Brain (organoid and tissue), 16 donors: ENCODE measurements at places on chromosomes 4 and X. TPM values are rescaled to one million over a fixed set of nuclear protein-coding genes. Genes with fewer than 3 reads are reported as not detected.

Gene ABHD18
- polyA plus RNA-seq, result 2.5 TPM

Gene CFAP47
- not detected for polyA plus RNA-seq

Gene GPR119
- polyA plus RNA-seq, result not detected

Gene MAGEB10
- polyA plus RNA-seq, result not detected

Gene LDB2
- polyA plus RNA-seq, result 13.2 TPM

Gene ARAP2
- polyA plus RNA-seq, result 2.2 TPM

Gene SHISA3
- 0.37 TPM for polyA plus RNA-seq

Gene RGN
- 6.5 TPM for polyA plus RNA-seq

Gene SUV39H1
- 10.1 TPM for polyA plus RNA-seq

Gene GAGE12H
- not detected for polyA plus RNA-seq

Gene FGF2
- polyA plus RNA-seq, result 1.8 TPM

Gene AREG
- not detected for polyA plus RNA-seq

Gene TRPC3
- polyA plus RNA-seq, result 0.22 TPM

Gene GAGE12E
- not detected for polyA plus RNA-seq

Gene GAB1
- 13.0 TPM for polyA plus RNA-seq

Gene CXorf65
- not detected for polyA plus RNA-seq

Gene FABP2
- not detected for polyA plus RNA-seq

Gene TMEM154
- 2.9 TPM for polyA plus RNA-seq

Gene CTAG1B
- not detected for polyA plus RNA-seq

Gene SMIM43
- 2.4 TPM for polyA plus RNA-seq

Gene CLDN34
- polyA plus RNA-seq, result not detected

Gene NAP1L2
- polyA plus RNA-seq, result 14.1 TPM

Gene FAM133A
- 0.19 TPM for polyA plus RNA-seq

Gene USP27X
- 13.6 TPM for polyA plus RNA-seq

Gene CENPVL3
- polyA plus RNA-seq, result not detected

Gene TMSB15C
- polyA plus RNA-seq, result 3.7 TPM

Gene STS
- polyA plus RNA-seq, result 5.4 TPM

Gene FANCB
- 0.75 TPM for polyA plus RNA-seq

Gene EXOC1L
- polyA plus RNA-seq, result not detected

Gene DMD
- polyA plus RNA-seq, result 5.7 TPM

Gene IL9R
- polyA plus RNA-seq, result not detected

Gene GPR173
- 26.3 TPM for polyA plus RNA-seq

Gene NEXMIF
- 2.8 TPM for polyA plus RNA-seq

Gene STK32B
- polyA plus RNA-seq, result 18.0 TPM

Gene CLIC2
- 0.64 TPM for polyA plus RNA-seq

Gene SMIM10L2A
- polyA plus RNA-seq, result 12.4 TPM

Gene TCP11X2
- 2.2 TPM for polyA plus RNA-seq

Gene ZNF518B
- 10.7 TPM for polyA plus RNA-seq
